Natural killer cell (primary cell): ENCODE measurements at places on chromosomes 4 and X.

GRCh38 chr4:132770776-132771175 lies 378.3 kb upstream of the PCDH10 start:
- H3K36me3 ChIP-seq: no peaks in the 10 kb centered on the region
- no peaks in the 10 kb centered on the region for H3K27me3 ChIP-seq
- no peak for DNase-seq

DNA sequence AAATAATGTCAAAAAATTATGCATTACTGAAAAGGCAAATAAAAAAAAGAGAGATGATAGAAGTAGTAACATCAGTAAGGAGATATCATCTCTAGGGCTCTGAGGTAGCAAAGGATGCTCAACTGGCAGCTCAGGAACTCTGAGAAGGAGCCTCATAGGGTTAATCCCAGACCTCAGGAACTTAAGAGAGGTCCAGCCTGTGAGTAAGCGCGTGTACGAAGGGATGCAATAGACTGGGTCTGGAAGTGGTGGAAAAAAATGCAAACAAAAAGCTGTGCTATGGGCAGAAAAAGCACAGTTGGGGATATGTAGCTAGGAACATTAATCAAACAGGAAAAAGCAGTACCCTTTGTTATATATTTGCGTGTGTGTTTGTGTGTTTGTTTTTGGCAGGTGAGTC lies 282.0 kb downstream of the GALNTL6 start:
- H3K27me3 ChIP-seq: no peaks in the 10 kb centered on the region
- no peaks in the 10 kb centered on the region for H3K4me1 ChIP-seq
- H3K4me3 ChIP-seq: no peak overlapping the region
- H3K36me3 ChIP-seq: no peaks in the 10 kb centered on the region
- no peak for DNase-seq

- DNase-seq: no peak
- H3K27ac ChIP-seq: no peak overlapping the region
- no peaks in the 10 kb centered on the region for H3K36me3 ChIP-seq
- H3K4me1 ChIP-seq: peaks cover 2% of the 10 kb centered on the region
Measured at GRCh38 chr4:169096221-169096620, 86.2 kb upstream of the CBR4 start.

DNA sequence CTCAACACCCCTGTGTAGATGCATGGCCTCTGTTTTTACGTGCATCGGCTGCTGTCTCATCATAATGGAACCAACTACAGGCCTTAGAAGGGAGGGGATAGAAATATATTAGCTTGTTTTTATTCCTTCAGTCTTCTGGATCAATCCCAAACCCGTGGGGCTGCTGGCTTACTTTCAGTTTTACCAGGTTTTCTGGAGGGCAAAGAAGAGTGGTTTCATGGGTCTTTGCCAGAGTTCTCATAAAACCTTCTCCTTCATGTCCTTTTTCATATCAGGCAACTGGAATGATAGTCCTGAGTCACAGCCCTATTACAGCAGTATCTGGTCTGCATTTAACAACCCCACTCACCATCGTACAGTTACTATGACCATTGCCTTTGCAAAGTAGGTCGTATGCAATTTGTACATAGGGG lies 34.6 kb downstream of the PPP2R2C start:
- no peaks in the 10 kb centered on the region for H3K27me3 ChIP-seq
- H3K36me3 ChIP-seq: no peaks in the 10 kb centered on the region
- no peak for DNase-seq
- peaks cover 2% of the 10 kb centered on the region for H3K4me1 ChIP-seq
- no peak overlapping the region for H3K4me3 ChIP-seq
- H3K27ac ChIP-seq: no peak overlapping the region

DNA sequence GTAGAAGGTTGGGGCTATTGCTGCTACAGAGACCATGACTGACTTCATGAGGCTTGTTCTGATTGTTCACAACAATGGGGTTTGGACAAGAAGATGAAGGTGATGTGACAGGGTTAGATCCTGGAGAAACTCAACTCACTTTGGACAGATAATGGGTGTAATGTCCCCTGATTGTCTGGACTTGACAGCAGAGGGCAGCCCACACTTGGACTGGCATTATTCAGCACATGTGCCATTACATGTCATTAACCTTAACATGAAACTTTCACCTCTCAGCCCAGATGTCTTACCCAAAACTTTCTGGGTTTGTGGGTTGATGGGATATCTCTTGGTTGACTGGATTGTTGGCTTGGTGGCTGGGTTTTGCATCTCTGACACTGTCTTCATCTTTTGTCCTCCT lies 101.5 kb downstream of the MXRA5 start:
- H3K4me1 ChIP-seq: no peaks in the 10 kb centered on the region
- H3K27ac ChIP-seq: no peak overlapping the region
- no peak overlapping the region for H3K4me3 ChIP-seq
- H3K27me3 ChIP-seq: no peaks in the 10 kb centered on the region
- DNase-seq: no peak
- no peaks in the 10 kb centered on the region for H3K36me3 ChIP-seq

GRCh38 chr4:3520796-3521600 lies 11.2 kb downstream of the LRPAP1 start:
- peaks cover 80% of the 10 kb centered on the region for H3K36me3 ChIP-seq
- H3K27ac ChIP-seq: no peak overlapping the region
- H3K27me3 ChIP-seq: no peaks in the 10 kb centered on the region
- no peak overlapping the region for H3K4me3 ChIP-seq

DNA sequence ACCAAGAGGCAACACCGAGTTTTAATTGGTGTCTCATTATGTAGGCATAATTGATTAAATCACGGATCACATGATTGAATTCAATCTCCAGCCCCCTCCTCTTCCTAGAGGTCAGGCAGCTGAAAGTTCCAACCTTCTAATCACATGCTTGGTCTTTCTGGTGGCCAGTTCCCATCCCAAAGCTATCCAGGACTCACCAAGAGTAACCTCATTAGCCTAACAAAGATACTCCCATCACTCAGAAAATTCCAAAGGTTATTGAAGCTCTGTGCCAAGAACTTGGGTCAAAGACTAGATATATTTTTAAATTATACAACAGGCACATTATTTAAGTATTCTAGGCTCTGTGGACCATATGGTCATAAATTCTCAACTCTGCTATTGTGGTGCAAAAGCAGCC lies 65.1 kb downstream of the SLC10A7 start:
- no peaks in the 10 kb centered on the region for H3K4me1 ChIP-seq
- H3K27ac ChIP-seq: no peak overlapping the region
- H3K27me3 ChIP-seq: no peaks in the 10 kb centered on the region
- DNase-seq: no peak
- no peak overlapping the region for H3K4me3 ChIP-seq

- no peak overlapping the region for H3K27ac ChIP-seq
- H3K4me3 ChIP-seq: no peak overlapping the region
- H3K36me3 ChIP-seq: no peaks in the 10 kb centered on the region
- DNase-seq: no peak
Measured at GRCh38 chrX:37332987-37333658, 16.0 kb upstream of the PRRG1 start.

DNA sequence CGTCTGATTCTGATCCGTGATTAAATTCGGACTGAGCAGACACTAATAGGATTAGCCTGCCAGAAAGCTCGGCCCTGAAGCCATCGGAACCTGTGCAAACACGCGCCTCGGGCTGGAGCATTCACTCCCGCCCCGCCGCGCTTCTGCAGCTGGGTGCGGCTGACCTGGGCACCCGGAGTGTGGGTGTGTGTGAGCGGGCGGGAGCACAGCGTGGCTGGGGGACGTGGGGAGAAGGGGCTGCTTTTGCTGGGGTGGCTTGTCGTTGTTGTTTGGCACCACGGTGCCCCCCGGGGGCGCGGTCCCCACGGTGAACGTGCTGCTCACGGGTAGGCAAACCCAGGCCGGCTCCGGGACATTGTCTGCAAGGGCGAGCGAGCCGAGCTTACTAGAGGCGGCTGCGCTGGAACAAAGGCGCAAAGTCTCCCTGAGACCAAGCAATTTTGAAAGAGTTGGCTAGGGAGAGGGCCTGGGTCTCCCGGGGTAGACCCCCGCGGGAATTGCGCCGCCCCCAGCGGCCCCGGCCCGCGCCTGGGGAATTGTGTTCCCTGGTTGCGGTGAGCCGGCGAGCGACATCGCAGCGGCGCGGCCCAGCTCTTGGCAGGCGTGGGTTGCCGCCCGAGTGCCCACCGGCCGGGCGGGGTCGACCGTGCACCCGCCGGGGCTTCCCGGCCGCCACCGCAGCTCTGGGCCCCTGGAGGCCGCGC lies 1.4 kb downstream of the MAMLD1 start:
- H3K36me3 ChIP-seq: no peaks in the 10 kb centered on the region
- H3K4me1 ChIP-seq: peaks cover 47% of the 10 kb centered on the region
- no peak overlapping the region for H3K27ac ChIP-seq
- DNase-seq: no peak

- H3K27ac ChIP-seq: no peak overlapping the region
- H3K36me3 ChIP-seq: no peaks in the 10 kb centered on the region
- no peak for DNase-seq
- H3K4me1 ChIP-seq: no peaks in the 10 kb centered on the region
Measured at GRCh38 chr4:40808926-40809457, 59.2 kb downstream of the NSUN7 start.

DNA sequence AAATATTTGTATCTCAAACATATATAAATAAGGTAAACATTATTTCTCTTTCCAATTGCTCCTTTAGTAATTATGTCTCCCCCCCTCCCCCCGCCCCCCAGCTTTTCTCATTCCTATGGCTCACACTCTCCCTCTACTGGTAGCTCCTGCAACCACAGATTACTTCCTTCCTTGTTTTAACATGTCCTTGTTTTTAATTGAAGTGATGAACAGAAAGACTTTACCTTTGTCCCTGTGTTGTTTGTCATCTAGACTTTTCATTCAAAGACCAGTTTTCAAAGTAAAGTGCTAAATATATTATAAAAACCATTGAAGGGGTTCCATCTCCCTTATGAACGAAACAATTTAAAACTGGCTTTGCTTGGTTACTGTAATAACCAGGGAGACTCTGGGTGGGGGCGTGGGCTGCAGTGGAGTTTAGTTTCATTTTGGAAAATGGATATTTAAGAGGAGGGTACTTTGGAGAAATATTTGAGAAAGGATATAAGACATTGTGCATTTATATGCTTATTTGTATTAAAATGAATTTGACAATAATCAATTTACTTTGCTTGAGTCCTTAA lies 352.9 kb downstream of the RAPGEF2 start:
- no peaks in the 10 kb centered on the region for H3K4me1 ChIP-seq
- no peak for DNase-seq
- H3K27ac ChIP-seq: no peak overlapping the region
- H3K4me3 ChIP-seq: no peak overlapping the region

DNA sequence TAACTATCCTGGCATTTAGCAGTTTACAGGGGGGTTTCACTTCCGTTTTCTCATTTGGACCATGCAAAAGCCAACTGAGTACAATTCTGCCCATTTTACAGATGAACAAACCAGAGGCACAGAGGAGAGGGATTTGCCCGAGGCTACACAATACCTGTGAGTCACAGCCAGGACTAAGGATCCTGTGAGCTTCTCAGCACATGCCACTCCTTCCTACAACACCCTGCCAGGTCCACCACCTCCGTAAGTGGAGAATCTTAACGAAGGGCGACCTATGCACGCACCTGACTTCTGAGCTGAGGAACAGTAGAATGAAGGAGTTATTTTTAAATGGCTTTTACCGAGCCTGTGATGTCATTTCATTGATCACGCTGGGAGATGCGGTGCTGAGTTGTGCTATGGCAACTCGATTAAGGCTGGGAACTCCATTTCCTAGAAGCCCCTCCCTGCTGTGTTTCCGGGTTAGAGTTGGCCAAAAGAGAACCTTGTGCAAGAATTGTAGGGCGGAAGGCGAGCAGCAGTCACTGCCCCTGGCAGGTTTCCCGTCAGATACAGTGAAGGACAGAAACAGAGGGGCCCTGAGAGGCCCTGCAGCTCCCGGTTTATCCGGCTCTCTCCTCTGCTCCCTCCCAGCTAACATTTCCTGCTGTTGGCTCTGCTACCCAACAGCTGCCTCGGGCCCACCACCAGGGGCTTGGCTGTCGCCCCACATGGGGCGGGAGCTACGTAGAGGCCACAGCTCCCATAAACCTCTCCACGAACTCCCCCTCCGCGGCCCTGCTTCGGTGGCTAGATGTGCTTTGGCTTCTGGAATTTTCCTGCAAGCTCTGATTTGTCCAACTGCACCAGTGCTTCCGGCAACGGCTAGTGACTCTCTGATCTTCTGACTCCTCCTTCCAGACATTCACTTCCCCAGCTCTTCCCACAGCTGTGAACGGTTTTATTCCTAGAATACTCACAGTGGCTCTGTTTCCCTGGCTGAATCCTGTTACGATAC lies 75.1 kb upstream of the USP9X start:
- peak; percentile 26 for DNase-seq
- H3K36me3 ChIP-seq: no peaks in the 10 kb centered on the region
- peak overlapping the region; percentile 37 for H3K4me3 ChIP-seq
- peaks cover 12% of the 10 kb centered on the region for H3K4me1 ChIP-seq

GRCh38 chr4:72326692-72327632 lies 242.1 kb downstream of the ADAMTS3 start:
- H3K4me1 ChIP-seq: no peaks in the 10 kb centered on the region
- H3K36me3 ChIP-seq: no peaks in the 10 kb centered on the region
- no peak overlapping the region for H3K4me3 ChIP-seq
- no peak for DNase-seq
- H3K27me3 ChIP-seq: no peaks in the 10 kb centered on the region

- peaks cover 13% of the 10 kb centered on the region for H3K4me1 ChIP-seq
- H3K36me3 ChIP-seq: peaks cover 15% of the 10 kb centered on the region
- no peaks in the 10 kb centered on the region for H3K27me3 ChIP-seq
- DNase-seq: no peak
- no peak overlapping the region for H3K27ac ChIP-seq
Measured at GRCh38 chrX:154040307-154040756, 20.6 kb upstream of the IRAK1 start.

- no peak overlapping the region for H3K27ac ChIP-seq
- H3K27me3 ChIP-seq: no peaks in the 10 kb centered on the region
- no peaks in the 10 kb centered on the region for H3K36me3 ChIP-seq
- H3K4me1 ChIP-seq: no peaks in the 10 kb centered on the region
- DNase-seq: no peak
- no peak overlapping the region for H3K4me3 ChIP-seq
Measured at GRCh38 chr4:162131256-162131655, 32.5 kb downstream of the FSTL5 start.

DNA sequence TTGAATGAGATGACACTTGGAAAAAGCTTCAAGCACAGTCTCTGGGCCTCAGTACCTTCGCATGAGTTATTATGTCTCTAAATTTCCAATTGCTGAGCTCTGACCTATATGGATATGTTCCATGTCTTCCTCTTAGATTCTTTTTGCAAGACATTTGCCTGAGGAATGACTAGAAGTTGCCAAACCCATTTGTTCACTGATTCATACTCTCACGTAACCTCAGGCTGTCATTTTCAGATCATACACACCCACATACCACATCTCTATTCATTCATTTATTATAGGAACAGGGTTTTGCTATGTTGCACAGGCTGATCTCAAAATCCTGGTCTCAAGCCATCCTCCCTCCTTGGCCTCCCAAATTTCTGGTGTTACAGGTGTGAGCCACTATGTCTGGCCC lies 2137.1 kb upstream of the TENM3 start:
- H3K36me3 ChIP-seq: no peaks in the 10 kb centered on the region
- H3K27ac ChIP-seq: no peak overlapping the region
- H3K4me1 ChIP-seq: no peaks in the 10 kb centered on the region
- no peaks in the 10 kb centered on the region for H3K27me3 ChIP-seq
- DNase-seq: no peak

- peak; percentile 25 for DNase-seq
- no peaks in the 10 kb centered on the region for H3K4me1 ChIP-seq
- no peak overlapping the region for H3K4me3 ChIP-seq
- H3K27ac ChIP-seq: no peak overlapping the region
Measured at GRCh38 chrX:32408389-32408788, 803.0 kb downstream of the DMD start.
